Stimulated activated CD4-positive, alpha-beta T cell treated with anti-CD3 and anti-CD28 coated beads, Interleukin-1b, Interleukin-23, amount 100 ng/mL, for 4 hours (primary cell): ENCODE measurements at places on chromosomes 5 and 9.

DNA sequence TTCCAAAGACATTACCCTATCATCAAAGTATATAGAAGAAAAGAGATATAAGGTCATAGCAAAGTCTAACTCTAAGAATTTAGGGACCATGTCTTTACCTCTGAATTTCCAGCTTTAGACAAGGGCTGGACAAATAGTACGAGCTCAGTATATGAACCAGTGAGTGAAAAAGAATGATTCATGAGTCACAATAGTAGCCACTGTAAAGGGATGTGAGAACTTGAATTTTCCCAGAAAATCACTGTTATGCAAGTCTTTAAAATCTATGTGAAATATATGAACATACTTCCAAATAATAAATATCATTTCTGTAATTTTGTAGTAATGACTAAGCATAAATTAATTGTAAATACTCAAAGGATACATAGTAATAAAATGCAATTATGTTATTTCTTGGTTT, 305.9 kb upstream of the PRR16 start:
- no peak for DNase-seq

DNA sequence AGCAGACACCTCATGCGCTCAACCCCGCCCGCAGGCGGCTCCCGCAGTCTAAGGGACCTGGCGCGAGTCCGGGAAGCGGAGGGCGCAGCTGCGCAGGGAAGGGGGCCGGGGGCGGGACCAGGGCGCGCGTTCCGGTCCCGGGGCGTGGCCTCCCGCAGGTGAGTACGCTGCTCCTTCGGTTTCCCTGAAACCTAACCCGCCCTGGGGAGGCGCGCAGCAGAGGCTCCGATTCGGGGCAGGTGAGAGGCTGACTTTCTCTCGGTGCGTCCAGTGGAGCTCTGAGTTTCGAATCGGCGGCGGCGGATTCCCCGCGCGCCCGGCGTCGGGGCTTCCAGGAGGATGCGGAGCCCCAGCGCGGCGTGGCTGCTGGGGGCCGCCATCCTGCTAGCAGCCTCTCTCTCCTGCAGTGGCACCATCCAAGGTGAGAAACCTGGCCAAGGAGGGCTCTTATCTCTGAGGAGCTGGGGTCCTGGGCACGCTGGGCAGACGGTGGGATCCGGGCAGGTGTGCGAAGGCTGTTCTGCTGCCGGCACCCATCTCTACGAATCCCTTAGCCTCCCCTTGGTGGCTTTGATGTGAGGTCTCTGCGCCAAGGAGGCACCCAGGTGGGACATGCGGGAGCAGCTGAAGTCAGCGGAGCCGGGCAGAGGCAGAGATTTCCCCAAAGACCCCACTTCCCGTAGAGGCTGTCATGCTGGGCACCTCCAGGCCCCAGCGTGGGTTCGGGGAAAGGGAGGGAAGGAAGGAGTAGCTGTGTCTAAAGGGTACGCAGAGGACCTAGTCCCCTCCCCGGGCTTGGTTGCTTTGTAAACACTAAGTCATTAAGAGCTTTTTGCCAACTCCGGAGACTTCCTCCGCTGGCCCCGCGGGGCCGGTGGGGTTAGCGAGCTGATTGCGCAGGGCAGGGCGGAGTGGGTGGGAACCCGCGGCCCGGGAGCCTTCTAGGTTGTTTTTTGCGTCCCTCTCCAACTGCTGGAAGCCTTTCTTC, at the start of gene F2RL1:
TSS of gene F2RL1 (plus strand) at position 187 of the 988 bp plus-strand sequence. CDS start at position 340, 153 bp downstream.
- DNase-seq, result peak; percentile 42

DNA sequence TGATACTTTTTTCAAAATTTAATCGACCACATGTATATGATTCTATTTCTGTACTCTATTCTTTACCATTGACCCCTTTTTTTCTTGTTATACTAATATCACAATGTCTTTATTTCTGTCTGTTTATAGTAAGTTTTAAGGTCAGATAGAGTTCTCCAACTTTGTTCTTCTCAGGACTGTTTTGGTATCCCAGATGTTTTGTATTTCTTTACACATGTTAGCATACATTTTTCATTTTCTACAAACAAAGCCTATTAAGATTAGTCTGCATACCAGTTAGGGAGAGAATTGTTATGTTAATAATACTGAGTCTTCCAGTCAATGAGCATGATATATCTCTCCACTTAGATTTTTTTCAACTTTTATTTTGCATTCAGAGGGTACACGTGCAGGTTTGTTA, 8.2 kb upstream of the CAMK4 start:
- no peak for DNase-seq

DNA sequence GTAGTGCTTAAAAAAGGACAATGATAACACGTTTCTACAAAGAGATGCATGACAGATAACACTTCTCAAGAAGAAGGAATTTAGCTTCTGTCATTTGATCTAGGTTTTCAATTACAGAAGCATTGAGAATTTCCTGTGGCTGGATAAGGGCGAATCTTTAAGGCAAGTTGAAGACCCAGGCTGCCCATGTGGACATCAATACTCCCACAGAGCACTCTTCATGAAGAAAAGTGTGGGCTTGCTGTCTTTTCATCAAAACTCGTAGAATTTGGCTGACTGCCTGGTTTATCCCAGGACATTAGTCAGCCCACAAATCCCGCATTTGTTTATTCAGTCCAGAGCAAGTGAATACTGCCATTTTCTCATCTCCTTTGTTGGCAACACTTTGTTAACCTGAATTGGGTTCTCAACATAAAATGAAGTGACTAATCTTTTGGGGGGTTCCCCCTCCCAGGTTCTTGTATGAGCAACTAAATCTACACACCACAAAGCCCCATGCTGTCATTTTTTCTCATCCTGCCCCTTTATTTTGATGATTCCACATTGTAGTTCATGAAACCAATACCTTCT, 43.4 kb upstream of the CDKN2B start:
- DNase-seq, result no peak

- DNase-seq, result no peak
Observed at GRCh38 chr5:100574716-100575115, 39.5 kb downstream of the FAM174A start.

DNA sequence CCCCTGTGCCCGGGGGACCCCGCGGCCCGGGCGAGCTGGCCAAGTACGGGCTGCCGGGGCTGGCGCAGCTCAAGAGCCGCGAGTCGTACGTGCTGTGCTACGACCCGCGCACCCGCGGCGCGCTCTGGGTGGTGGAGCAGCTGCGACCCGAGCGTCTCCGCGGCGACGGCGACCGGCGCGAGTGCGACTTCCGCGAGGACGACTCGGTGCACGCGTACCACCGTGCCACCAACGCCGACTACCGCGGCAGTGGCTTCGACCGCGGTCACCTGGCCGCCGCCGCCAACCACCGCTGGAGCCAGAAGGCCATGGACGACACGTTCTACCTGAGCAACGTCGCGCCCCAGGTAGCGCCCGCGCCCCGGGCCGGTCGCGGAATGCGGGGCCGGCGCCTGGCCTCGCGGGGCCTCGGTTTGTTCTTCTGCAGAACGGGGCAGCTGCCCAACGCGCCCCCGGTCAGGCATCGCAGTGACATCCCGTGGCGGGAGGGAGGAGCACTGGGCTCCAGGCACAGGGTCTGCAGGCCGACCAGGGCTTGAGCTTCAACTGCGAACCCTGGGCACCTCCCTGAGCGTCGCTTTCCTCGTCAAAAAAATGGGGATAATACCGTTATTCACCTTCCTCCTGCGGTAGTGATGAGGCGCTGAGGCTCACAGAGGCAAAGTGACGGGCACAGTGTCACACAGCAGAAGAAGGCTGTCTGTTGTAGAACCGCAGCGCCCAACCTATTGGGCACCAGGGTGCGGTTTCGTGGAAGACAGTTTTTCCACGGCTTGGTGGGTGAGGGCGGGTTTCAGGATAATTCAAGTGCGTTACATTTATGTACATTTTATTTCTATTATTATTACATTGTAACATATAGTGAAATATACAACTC, 777 bp downstream of the ENDOG start:
- peak; percentile 41 for DNase-seq

GRCh38 chr5:116506488-116506887, 68.1 kb downstream of the SEMA6A start:
- no peak for DNase-seq
